ENCODE measurements at places on chromosomes 1 and 21. TPM values are rescaled to one million over a fixed set of nuclear protein-coding genes. Genes with fewer than 3 reads are reported as not detected.

DNA sequence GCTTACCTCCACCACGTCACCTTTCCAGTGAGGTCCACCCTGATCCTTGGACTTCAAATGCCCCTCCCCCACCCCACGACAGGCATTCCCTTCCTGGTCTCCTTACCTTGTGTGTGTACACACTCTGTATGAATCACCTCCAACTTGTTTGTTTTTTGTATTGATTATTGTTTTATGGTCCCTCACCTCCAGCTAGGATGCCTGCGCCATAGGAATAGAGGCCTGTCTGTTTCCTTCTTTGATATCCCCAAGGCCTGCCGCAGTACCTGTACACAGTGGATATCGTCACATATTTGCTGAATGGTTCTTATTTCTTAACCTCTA is 219.6 kb upstream of the POU3F1 start:
- DNase-seq, result no peak

Gene HNRNPCL1
- not detected for total RNA-seq

Gene GRHL3
- 12.5 TPM for total RNA-seq

Gene MYBPH
- not detected for total RNA-seq

Gene ATP1B1
- total RNA-seq, result 62.1 TPM

Measured in kidney epithelial cell (primary cell).